ENCODE measurements at places on chromosomes 7 and 10. TPM values are rescaled to one million over a fixed set of nuclear protein-coding genes. Genes with fewer than 3 reads are reported as not detected.

- DNase-seq = no peak
Observed at GRCh38 chr7:156668130-156668741, 27.7 kb downstream of the RNF32 start.

DNA sequence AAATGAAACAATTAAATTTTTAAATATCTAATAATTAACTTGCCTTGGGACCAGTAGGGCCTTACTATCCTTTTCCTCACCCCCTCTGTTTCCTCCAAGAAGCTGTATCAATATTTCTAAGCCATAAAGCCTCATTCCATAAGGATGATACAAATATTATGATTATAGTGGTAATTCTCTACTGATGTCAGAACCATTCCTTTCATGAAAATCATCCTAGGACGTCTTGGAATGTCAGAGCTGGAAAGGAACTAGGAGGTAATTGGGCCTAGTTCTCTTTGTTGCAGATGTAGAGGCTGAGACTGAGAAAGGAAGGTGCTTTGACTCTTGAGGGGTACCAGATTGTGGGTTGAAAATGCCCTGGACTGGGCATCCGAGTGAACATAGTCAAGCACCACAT, 766.7 kb upstream of the GHITM start:
- no peak for DNase-seq

GRCh38 chr10:60453036-60453435, 63.4 kb upstream of the ANK3 start:
- no peak for DNase-seq

- DNase-seq = no peak
Observed at GRCh38 chr7:142739923-142740492, 9.3 kb upstream of the PRSS1 start.

GRCh38 chr10:23186697-23187096, 5.4 kb upstream of the PTF1A start:
- no peak for DNase-seq

DNA sequence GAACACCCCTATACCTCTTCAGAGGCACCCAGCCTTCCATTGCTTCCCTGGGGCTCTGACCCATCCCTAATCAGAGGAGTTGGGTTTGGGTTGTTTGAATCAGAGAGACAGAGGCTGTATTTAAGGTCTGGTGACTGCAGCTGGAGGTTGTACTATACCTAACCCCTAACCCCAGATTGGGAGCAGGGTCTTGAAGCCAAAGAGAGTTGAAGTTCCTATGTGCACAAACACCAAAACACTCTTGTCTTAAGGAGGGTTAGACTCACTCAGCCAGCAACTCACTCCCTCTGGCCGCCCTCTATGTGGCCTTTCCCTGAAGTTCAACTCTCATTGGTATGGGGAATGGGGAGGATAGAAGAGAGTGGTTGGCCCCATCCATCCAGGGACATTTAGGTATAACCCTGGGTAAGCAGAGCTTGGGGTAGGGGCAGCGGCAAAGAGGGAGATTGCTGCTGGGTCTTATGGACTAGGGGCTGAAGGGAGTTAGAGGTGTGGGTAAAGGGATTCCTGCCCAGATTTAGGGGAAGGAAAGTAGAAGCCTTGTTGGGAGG, 80.0 kb downstream of the PAX2 start:
- DNase-seq = no peak

- DNase-seq = no peak
Observed at GRCh38 chr10:13961097-13961496, 369.6 kb downstream of the FRMD4A start.

SEMA3E gene
- 1.2 TPM for total RNA-seq

FRAT1 gene
- 3.3 TPM for total RNA-seq

AZGP1 gene
- not detected for total RNA-seq
